NCI-H1694 (cell line): ENCODE measurements at places on chromosomes 5 and 9.

DNA sequence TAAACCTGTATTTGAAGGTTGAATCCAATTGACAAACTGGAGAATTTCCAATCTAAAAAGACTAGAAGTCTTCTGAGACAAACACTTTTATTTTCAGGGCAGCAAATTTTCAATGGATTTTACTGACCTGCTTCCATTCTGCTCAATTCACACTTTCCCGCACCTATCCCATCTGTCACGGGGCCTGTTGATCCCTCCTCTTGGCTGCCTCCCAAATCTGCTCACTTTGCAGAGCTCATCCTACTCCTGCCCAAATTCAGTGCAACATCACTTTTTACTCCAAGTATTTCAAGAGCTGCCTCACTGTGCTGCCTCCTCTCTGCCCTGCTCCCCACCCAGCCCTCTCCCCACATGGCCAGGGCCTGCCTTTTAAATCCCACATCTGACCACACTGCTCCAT, 35.1 kb downstream of the GOLM1 start:
- DNase-seq, result peak; percentile 45

- no peak for DNase-seq
Measured at GRCh38 chr9:98550206-98550820, 158.4 kb downstream of the GABBR2 start.

DNA sequence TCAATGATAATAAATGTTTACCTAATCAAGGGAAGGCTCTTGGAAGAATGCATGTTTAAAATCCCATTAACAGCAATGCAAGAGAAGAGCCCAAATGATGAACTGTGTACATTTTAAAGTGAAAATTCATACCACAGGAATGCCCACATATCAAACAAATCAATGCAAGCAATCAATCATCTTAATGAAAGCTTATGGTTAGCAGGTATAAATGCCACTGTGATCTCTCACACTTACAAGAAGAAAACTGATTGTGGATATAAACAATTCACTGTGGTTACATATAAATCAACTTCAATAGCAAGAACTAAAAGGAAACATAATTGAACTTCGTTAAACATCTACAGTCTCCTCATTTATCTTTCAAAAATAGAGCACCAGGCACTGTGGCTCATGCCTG, 161.0 kb upstream of the RORB start:
- DNase-seq, result no peak

GRCh38 chr5:179595916-179596315, 27.6 kb downstream of the HNRNPH1 start:
- no peak for DNase-seq

DNA sequence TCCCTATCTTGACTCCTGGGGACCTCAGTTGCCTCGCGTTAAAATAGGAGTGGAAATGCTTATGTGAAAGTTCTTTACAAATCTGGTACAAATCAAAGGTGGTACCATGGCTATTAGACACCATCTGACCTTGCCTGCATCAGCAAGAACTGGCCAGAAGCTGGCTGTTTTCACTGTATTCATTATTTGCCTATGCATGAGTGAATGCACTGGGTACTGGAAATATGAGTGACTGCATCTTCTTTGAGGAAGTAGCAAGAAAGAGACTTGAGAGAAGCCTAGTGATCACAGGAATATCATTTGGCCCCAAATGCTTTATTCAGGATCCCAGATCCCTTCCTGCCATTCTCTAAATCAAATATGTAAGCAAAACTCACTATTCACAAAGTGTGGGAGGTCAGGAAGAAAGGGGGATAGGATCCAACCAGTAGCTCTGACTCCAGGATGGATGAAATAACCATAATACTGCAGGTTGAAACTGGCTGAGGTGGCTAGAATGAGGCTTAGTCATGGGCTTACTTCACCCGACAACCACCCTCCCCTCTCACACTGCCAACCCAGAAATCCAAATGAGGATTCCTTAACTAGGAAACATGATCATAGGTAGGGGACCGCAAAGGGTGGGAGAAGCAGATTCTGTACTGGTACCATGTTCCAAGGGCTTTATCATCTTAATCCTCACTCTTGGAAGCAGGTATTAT, 56.7 kb downstream of the FAM114A2 start:
- no peak for DNase-seq
